ENCODE measurements at places on chromosomes 12 and 14.

DNA sequence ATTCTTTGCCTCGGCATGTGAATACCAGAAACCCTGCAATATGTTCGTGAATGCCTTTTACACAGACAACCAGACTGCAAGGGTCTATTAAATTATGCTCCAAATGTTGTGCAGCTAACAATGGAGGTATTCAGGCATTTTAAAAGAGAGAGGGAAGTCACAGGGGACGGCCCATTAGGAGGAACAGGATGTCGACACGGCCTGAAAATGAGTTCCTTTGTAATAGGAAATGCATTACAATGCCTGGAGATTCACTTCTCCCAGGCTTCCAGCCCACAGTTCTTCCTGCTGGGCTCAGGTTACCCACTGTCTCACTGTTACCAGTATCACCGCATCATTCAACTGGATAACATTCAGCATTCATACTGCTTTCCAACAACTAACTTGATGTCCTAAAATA, 2.5 kb downstream of the DUSP6 start:
- no peak for DNase-seq

GRCh38 chr12:104546575-104546974, 89.8 kb downstream of the CHST11 start:
- DNase-seq: no peak

DNA sequence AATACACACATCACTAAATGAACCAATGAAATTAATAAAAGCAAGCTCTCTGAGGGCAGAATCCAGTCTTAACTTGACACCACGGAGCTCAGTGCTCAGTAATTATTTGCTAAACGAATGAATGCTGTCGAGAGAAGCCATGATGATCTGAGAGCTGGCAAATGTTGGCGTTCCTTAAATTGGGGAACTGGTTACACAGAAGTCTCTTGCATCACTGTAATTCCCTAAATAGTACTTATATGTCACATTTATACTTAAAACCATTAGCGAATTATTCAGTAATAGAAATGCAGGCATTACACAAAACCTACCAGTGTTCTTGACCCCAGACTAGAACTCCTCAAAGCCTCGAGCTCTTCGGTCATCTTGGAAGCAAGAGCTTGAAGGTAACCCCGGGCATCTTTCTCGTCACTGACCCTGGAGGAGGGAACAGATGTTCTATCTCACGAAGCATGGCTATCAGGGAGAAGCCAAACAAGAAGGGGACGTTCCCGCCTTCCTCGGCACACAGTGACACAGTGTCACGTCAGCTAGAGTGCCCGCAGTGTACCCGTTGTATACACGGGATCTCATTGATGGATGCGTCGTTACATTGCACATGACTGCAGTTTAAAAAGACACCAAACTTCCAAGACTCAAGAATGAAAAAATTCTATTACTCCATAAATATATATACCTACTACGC, 43.6 kb downstream of the AMN start:
- no peak for DNase-seq

GRCh38 chr14:95474941-95475340, 41.5 kb downstream of the SYNE3 start:
- DNase-seq: no peak

DNA sequence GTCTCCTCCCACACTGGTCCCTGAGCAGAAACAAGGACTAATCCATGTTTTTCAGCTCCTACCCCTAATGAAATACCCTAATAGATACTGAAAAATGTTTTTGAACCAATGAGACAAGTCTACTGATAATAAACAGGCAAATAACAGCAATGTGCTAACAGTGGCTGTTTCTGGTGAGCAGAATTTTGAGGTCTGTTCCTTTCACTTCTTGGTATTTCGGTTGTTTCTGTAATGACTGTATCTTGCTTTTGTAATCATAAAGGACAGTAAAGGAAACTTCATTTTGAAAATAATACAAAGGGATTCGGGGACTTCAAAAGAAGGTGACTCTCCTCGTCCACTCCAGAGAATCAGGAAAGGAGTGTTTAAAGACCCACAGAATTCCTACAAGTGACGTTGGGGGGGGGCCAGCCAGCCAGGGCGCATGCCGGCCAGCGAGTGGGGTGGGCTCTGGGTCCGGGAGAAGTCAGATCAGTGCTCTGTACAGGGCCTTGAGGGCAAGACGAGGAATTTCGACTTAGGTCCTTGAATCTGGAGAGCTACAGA, 1.1 kb upstream of the CD9 start:
- no peak for DNase-seq

DNA sequence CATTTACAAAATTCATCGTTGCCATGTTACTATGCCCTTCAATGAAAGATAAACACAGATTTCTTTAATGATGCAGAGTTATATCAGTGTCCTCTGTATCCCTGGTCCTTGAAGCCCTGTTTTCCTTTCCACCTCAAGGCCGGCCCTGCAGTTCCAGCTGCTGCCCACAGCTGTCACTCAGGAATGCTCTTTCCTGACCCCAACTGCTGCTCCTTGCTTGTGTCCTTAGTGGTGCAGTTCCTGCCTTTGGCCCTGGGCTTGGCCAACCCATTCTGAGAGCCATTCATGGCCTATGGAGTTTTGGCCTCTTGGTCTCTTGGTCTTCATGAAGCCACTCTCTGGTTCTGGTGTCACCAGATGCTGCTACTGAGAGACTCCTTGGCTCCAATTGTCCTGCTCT, 93.1 kb downstream of the GAS2L3 start:
- no peak for DNase-seq

DNA sequence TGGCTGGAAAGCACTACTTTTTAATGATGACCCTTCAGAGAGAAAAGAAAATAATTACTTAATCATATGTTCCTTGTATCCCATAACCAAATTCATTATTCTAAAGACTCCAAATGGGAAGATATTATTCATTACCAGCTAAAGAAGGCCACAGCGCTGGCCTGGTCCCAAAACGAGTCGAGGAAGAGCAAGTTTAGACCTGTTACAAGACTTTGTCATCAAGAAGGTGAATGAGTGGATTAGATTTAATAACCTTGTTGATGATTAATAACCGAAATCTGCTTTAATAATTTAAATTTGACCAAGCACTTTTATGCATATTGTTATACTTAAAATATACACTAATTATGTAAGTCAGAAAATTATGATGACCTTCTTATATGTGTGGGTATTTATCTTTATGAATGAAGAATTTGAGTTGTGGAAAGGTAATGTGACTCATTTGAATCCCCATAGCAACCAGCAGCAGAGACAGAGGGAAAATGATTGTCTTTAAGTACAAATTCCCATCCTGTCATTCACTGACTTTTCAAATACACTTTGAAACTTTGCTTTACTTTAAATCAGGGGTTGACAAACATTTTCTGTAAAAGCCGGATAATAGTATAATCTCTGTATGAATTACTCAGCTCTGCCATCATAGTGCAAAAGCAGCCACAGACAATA, 200.3 kb upstream of the NPAS3 start:
- no peak for DNase-seq

DNA sequence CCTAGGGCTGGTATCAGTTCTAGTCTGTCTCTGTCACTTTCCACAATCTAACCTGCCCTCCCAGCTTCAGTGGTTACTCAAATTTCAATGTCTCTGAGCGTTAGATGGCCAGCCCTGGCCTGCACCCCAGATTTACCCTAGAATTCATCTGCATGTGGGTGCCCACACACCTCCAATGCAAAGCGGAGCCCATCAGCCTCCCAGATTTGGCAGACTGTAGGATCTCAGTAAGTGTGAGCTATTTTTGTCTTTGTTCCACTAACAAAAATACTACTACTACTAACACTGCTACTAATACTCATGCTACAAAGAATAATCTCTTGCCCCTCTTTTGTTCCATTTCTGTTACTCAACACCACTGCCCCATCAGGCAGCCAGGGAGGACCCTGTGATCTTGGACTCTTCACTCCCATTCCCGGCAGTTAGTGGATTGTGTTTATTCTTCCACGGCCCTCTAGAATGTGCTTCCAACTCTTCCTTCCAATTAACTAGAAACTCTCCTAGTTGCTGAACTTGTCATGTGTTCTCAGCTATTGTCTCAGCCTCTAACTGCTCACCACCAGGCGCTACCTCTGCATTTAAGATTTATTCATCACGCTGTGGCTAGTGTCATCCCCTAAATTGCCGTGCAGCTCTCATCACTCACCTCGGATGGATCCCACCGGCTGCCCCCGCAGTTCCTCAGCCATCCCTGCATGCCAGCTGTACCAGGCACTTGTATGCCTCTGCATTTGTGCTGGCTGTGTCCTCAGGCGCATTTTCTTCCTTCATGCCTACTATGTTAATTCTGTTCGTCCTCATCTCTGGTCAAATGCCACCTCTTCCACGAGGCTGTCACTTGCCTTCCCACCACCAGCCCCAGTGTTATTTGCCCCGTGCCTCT, 150.6 kb upstream of the HIF1A start:
- DNase-seq: no peak

All from stimulated activated CD8-positive, alpha-beta memory T cell treated with anti-CD3 and anti-CD28 coated beads, Interleukin-2, amount 100 ng/mL, for 1 hour (primary cell).